Activated CD4-positive, alpha-beta T cell treated with anti-CD3 and anti-CD28 coated beads for 1 hour (primary cell): ENCODE measurements at places on chromosomes 5 and 9.

- no peak for DNase-seq
These were observed 808.1 kb downstream of the EFNA5 start for GRCh38 chr5:106862450-106863193.

- no peak for DNase-seq
These were observed 320.2 kb downstream of the MED10 start for GRCh38 chr5:6058055-6058715.

GRCh38 chr5:141040093-141040770 is 10.9 kb upstream of the PCDHB1 start:
- no peak for DNase-seq

DNA sequence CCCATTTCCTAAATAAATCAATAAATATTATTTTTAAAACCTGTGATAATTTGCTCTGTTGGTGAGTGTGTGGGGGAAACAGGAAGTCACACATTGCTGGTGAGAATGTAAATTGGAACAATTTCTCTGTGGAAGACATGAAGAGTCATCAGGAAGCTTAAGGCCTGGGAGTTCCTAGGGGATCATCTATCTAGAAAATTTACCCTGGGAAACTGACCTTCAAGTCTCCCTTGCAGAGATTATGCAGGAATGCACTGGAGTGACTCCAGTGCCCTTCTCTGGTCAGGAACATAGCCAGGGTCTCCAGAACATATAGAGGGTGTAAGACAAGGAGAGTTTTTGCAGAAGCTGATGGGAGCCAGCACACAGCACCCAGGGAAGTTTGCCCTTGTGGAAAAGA is 13.0 kb upstream of the GCNT1 start:
- no peak for DNase-seq

DNA sequence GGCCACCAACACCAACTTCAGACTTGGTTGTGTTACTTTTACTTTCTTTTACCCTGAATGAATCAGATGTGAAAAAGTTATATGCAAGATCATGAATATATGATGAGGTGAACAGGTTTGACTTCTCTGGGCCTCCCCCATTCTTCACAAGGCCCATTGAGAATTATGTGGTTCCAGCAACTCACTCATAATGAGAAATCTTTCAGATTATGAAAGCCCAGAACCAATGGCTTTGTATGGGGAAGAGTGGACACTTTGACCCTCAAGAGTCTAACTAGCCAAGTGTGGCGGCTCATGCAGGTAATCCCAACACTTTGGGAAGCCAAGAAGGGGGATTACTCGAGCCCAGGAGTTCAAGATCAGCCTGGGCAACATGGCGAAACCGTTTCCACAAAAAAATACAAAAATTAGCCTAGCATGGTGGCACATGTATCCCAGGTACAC is 16.1 kb upstream of the LNPEP start:
- DNase-seq: no peak

- no peak for DNase-seq
These were observed 38.7 kb downstream of the APC start for GRCh38 chr5:112776301-112776856.

DNA sequence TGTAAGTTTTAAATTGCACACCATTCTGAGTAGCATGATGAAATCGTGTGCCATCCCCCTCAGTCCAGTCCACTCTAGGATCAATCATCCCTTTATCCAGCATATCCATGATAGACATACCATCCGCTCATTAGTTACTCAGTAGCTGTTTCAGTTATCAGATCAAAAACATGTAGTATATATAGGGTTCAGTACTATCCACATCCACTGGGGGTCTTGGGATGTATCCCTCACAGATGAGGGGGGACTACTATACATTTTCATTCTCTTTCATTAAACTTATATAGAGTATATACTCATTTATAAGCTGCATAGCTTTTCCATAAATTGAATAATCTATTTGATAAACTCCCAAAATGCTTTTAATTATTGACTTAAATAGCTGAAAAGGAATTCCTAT is 67.6 kb downstream of the MEIKIN start:
- no peak for DNase-seq

DNA sequence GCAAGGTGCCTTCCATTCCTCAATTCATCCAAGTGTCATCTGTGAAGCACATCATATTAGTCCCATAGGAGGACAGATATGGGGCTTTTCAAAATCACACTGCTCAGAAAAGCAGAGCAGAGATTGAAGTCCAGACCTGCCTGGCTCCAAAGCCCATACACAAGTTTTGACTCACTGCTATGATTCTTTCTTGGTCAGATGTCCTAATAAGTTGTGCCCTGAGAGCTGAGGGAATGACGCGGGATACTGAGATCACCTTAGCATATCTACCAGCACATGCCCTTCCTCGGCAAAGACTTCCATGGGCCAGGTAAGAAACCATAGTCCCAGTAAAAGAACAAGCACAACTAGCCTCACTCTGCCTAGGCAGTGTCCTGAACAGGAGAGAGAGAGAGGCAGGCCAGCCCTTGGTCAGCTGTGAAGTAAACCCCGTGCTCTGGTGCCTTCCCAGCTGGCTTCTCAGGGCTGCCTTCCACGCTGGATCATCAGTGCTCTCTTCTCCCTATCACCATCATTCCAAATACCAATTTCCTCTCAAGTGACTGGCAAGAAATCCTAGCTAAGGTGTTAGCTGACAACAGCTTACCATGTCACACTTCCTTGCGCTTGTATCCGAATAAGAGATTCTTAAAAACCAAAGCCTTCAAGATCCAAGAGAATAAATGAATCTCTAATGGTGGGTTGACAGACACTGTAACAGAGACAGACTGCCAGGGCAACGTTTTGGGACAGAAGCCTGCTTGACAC is 73.2 kb downstream of the SIL1 start:
- DNase-seq: no peak

- no peak for DNase-seq
These were observed 42.8 kb upstream of the LHFPL2 start for GRCh38 chr5:78691084-78691960.

- no peak for DNase-seq
These were observed 21.4 kb upstream of the CXCL14 start for GRCh38 chr5:135600152-135600570.

- no peak for DNase-seq
These were observed 652 bp upstream of the TMEM161B start for GRCh38 chr5:88269222-88269771.

- DNase-seq: no peak
These were observed 52.8 kb downstream of the CAST start for GRCh38 chr5:96714951-96715451.

DNA sequence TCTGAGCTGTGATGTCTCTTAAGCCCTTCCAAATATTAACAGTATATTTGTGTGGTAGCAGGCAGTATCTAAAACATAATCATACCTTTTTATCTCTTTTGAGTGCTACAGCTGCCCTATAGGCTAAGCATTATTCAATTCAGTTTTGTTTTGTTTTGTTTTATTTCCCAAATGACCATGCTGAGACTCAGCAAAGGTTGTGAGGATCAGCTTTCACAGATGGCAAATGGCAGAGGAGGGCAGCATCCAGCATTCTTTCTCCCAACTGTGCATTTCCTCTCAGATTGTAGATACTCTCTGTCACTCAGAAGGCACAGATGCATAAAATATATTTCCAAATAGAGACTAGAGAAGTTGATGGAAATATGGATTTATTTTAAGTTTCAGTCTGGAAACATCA is 90.7 kb downstream of the DAPK1 start:
- DNase-seq: no peak

DNA sequence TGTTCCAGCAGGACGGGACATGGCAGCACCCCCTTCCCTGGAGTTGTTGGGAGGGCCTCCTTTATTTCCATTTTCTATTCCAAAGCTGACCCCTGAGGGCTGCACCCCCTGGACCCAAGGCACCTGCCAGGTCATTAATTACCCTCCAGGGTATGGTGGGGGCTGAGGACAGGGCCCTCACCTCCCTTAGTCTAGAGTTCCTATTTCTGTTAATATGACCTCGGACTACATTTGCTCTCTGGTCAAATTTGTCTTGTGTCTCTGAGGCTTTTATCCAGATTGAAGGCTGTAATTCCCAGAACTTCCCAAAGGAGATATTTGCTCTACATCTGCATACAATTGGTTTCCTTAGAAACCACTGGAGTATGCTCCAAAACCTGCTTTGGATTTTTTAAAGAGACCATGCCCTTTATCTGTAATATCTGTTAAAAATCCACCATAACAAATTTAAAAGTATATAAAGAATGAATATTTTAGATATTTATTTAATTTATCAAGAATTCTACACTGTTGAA is 16.8 kb downstream of the PHF2 start:
- no peak for DNase-seq

DNA sequence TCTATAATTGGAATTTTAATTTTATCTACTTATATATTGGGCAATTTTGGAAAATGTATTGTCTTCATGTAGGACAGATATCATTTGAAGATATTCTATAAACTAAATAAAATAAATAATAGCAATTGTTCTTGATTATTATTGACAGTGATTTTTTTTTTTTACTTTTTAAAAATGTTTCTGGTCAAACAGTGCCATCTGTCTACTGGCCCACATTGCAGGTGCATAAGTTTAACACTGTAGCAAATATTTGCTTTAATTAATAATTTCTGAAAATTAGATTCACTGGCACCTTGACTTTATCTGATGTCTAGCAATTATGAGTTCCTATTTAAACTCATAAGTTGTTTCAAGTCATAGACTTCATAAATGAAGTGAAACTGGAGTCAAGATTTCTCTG is 41.1 kb upstream of the ISOC1 start:
- DNase-seq: no peak

DNA sequence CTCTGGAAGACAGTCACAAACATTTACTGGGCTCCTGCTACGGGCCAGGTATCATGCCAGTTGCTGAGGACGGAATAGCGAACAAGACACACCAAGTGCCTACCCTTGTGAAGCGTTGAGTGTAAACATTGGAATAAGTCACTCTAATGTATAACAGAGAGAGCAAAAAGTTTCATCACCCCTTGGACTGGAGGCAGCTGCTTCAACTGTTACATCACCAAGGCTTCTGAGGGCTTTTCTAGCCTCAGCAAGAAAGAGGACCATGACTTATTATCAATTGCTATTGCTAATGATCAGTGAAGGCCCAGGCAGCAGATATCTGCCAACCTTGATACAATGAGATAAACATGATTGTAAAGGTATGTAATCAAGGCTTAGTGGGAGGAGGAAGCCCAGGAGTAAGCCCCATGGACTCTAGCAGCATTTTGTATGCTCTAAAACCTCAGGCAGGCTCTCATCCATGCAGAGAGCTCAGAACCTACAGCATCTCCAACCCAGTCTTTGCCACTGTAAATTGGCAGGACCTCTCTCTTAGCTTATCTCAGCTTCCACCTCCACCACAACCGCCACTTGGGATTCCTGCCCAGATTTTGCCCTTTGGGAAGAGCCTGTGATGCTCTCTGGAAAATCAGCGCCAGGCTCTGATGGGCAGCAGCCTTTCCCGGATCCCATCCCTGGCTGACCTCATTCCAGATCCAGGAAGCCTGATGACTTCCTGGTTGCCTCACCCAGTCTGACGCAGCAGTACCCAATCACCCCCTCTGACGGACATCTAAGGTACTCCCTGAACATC is 54.5 kb downstream of the ADAM19 start:
- DNase-seq: no peak

DNA sequence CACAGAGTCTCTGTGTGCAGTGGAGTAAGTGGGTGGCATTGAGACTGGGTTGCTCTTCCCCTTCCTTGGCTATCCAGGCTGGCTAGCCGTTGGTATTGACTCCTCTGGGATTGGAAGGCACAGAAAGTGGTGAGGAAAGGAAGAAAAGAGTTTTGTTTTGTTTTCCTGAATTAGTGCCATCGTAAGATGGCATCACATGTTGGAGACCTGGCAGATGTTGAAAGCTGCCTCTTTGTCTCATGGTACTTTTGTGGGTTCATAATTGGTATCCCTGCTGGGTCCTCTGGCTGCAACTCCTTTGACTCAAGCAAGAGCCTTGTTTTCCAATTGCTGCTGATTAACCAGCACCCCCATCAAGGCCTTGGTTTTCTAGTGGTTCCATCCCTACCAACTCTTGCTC is 293.8 kb downstream of the PDE4D start:
- no peak for DNase-seq

DNA sequence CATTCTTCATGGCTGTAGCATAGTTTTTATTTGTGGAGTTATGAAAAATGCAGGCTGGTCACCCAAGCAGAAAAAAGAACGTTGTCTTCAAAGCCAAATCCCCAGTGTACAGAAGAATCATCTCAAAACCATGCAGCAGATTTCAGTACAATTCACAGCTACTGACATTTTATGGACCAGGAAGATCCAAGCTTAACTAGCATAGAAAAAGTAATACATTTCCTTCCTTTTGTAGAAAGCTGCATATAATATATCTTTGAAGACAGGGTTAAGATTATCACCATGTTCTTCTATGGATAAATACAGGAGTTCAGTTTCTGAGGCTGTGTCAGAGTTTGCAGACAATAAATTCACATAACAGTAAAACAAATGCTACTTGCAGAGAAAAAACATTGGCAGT is 1054.8 kb upstream of the C9orf72 start:
- no peak for DNase-seq

- no peak for DNase-seq
These were observed 17.9 kb upstream of the NDUFB6 start for GRCh38 chr9:32590898-32591297.

- DNase-seq: no peak
These were observed 3.3 kb downstream of the HOMER1 start for GRCh38 chr5:79510638-79511037.

DNA sequence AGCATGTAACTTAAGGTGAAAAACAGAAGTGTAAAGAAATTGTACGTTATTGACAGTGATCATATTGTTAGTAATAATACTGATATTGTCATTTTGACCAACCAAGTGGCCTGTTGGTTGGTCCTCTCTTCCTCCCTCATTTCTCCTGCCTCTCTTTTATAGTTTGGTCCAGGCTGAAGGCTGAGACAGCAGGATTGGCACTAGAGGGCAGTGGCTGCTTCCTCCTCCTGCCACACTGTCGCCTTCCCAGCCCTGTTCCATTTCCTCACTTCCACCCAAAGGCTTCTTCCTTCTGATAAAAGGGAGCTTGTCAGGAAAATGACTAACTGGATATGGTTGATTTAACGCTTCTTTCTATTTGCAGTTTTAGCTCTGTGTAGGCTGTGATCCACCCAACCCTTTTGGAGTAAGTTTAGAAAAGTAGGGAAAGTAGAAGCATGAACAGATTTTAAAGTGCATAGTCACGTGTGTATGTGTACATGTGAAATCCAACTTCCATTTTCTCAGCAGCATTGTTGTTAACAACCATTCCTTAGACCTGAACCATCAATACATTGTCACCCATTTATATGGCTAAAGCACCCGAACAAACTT is 35.6 kb downstream of the PTCD2 start:
- DNase-seq: no peak

DNA sequence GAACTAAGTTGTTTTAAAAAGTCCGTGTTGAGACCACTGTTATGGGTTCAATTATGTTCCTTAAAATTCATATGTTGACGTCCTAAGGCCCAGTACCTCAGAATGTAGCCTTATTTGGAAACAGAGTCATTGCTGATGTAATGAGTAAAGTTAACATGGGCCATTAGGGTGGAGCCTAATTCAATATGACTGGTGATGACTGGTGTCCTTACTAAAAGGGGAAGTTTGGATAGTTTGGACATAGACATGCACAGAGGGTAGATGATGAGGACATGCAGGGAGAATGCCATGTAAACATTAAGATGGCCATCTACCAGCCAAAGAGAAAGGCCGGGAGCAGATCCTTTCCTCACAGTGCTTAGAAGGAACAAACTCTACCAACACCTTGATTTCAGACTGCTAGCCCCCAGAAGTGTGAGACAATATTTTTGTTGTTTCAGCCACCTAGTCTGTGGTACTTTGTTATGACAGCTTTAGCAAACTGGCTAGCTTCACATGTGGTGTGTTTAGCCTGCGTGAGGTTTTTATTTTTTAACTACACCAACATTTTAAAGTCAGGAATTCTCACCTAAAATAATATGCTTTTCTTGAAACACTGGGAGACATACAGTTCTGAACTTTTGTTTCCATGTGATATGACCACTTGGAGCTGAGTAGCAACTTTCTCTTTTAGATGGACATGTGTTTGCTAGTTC is 135.3 kb downstream of the YIPF5 start:
- DNase-seq: no peak
